OCI-M1 (cell line): ENCODE measurements at places on chromosomes 4 and X.

DNA sequence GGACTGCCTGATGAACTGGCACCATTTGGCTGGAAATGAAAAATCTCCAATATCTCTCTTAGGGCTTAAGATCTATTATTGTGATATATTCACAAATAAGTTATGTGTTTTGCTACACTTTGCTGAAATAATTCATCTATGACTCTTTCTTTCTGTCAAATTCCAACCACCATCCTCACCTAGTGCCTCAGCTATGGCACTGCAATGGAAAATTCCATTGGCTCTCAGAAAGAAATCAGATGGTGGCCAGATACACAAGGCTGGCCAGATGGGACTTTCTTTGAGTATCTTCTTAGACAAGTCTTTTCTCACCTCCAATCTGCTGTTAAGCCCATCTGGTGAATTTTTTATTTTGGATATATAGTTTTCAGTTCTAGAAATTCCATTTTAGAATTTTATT is 28.0 kb downstream of the NAT8L start:
- DNase-seq: peak; percentile 5

GRCh38 chr4:3494462-3494871 is 31.4 kb downstream of the DOK7 start:
- DNase-seq: no peak

DNA sequence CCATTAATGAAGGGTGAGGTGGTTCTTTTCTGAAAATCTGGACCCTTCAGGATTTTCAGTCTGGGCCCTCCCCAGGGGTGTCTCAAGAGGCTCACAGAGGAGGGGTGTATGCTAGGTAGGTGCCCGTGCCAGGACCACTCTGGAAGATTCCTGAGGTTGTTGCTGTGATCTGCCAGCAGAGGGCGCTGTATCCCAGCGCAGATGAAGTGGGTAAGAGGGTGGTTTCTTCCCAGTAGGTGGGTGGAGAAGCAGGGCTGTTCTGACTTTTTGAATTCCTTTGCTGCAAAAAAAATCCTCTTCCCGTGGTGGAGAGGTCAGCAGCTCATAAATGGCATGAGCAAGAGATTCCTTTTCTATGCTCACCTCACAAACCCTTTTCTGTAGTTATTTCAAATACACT is 51.1 kb downstream of the SCML1 start:
- DNase-seq: peak; percentile 43

GRCh38 chrX:25131055-25131454 is 115.3 kb upstream of the ARX start:
- DNase-seq: no peak

- DNase-seq: peak; percentile 9
Observed at GRCh38 chr4:153728660-153729059, 31.2 kb downstream of the RNF175 start.

GRCh38 chr4:69075061-69075792 is 21.0 kb upstream of the UGT2B7 start:
- DNase-seq: no peak

GRCh38 chrX:14359727-14360126 is 169.6 kb upstream of the GLRA2 start:
- DNase-seq: no peak

DNA sequence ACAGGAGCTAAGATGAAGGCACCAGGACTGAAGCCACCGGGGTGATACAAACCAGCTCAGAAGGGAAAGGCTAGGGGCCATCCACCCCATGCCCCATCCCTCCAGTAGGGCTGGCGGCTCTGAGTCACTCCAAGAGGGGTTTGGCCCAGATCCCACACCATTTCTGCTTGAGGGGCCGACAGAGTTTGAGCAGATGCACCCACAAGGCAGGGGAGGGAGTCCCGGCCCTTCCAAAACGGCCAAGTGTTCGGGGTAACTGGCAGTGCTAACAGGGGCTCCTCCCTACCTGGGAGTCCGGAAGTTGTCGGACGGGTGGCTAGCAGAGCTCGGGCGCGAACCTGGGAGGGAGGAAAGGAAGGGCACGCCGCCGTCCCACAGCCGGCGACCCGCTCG is 412 bp downstream of the SLC10A3 start:
- DNase-seq: peak; percentile 41

GRCh38 chrX:150200361-150200760 is 162.8 kb upstream of the MAMLD1 start:
- no peak for DNase-seq

GRCh38 chr4:44736900-44737299 is 10.5 kb upstream of the GNPDA2 start:
- DNase-seq: no peak

DNA sequence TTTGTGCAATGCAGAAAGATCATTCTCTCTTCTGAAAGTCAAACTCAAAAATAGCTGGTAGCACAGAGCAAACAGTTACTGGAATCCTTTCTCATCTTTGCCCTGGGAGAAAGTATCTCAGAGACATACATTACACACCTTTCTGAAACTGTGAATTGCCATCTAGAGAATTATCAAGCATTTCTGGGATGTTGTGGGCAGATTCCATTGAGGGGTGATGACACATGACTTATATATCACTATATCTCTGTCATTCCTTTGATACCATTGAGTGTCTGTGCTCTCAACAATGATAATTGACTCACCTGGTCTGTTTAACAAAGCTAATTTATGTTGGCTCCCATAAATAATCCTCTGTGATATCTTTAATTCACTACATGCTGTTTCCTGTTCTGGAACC is 13.0 kb downstream of the SLIT2 start:
- no peak for DNase-seq

GRCh38 chr4:127055357-127055756 is 577.4 kb upstream of the INTU start:
- no peak for DNase-seq

DNA sequence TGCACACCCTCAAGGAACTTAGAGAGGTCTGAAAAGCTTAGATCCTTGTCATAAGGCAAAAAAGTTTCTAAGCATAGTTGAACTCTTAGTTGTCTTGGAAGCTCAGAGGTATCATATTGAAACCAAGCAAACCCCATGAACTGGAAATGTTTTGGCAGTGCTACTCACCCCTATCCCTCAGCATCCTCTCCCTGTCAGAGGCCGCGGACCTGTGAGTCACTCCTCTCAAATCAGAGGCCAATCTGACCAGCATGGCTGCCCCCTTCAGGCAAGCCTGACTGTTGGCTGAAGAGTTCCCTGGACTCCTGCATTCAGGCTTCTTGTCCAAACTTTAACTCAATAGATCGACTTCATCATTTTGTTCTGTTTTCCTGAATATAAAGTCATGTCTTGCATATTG is 69.4 kb downstream of the KCNIP4 start:
- peak; percentile 51 for DNase-seq

DNA sequence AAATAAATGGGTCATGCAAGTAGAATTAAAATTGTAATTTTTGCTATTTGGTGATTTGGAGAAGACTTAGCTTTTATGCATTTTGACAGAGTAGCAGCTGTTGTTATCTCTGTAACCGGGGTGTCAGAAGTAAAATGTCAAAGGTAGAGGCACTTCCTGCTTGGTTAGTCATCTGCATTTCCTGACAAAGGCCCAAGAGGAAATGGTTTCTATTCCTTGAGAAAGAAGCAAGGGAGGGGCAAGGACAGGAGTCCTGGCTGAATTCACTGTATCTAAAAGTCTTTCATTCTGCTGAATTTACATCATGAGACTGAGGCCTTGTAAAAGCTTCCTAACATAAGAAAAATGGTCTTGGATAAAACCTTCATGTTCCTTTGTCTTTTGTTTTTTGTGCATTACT is 550.9 kb upstream of the BOD1L1 start:
- DNase-seq: no peak

DNA sequence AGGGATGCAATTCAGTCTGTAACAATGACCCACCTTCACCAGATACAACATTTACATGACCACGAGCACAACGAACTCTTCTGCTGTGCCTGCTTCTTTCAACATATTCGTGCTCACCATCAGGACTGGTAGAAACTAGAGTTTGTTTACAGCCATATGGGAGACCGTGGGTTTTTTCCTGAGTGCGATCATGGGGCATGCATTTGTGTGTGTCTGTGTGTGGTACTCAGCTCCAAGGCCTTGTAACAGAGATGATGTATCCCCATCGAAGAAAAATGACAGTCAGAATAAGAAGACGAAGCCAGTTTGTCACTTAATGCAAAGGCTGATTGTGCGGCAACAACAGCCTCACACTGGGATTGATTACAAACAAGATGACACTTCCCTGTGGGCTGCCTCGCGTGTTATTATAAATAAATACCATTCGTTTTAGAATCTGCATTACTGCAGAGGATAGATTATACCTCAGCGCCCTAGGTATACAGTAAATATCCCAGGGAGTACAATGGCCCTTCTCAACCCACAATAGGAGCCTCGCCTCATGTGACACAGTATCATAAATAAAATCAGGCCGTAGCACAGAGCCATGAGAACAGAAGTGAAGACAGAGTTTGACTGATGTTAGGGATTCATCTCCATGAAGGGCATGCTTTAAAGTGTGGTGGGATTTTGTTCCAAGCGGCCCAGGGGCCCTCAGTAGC is 97.3 kb upstream of the NOCT start:
- DNase-seq: no peak

GRCh38 chrX:97756879-97757278 is 873.2 kb downstream of the RPA4 start:
- DNase-seq: no peak

GRCh38 chr4:148295642-148296041 is 146.6 kb downstream of the NR3C2 start:
- DNase-seq: no peak

- no peak for DNase-seq
Observed at GRCh38 chr4:122702939-122703338, 29.6 kb upstream of the BBS12 start.

DNA sequence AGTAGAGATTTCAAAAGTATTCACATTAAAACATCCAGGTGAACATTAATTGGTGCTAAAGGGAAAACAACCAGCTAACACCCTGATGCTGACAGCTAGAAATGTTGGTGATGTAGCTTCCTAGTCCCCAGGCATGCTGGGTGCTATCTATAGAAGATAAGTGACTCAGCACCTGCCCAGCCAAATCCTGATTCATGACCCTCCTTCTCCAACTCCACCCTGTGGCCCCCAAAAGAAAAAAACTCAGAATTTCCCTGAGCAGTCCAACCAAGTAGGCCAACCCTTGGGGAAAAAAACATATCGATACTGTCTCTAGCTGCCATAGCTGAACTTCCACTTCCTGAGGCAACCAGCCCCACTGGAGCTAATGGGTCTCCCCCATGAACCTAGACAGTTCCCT is 197.6 kb upstream of the KLF3 start:
- peak; percentile 60 for DNase-seq

DNA sequence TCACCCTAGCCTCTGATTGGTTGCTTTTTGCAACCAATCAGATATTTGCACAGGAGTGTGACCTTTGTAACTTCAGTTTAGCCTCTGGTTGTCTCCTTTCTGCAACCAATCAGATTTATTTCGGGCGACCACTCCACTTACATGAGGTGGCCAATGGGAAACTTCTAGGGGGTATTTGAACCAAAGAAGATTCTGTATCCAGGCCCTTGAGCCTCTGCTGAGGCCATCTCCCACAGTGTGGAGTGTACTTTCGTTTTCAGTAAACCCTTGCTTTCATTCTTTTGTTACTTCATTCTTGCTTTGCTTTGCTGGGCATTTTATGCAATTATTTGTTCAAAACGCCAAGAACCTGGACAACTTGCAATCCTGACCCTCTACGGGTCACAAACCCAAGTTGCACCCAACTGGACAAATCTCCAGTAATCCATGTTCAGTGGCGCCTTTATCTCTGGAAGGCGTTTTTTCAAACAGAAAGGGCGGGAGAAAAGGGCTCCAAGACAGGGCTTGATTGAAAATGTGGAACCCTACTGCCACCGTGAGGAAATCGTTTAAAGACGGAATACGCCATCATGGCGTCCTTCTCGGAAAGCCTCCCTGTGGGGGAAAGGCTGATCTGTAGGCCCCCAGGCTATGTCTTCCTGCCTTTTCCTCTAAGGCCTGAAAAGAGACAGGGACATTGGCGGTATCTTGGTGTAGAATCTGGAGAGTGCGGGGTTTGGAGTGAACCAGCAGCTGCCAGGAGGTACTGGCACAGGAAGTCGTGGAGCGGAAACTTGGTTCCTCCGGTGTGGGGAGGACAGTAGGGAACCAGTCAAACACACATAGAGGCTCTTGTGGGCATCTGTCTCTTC is 184.6 kb downstream of the OR13H1 start:
- DNase-seq: no peak

DNA sequence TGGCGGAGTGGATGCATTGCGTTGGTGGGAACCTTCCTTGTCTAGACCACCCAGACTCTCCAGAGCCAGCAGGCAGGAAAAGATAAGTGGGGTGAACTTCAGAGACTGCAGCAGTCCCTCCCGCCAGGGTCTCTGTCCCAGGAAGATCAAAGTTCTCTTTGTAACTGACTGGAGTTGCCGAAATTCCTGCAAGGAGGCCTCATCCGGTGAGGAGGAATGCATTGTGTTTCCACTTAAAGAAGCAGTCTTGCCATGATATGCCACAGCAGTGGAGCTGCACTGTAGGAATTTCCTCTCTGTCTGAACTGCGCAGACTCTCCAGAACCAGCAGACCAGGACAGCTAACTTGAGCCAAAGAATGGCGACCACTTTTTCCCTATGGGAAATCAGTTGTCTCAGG is 1190.4 kb downstream of the TECRL start:
- no peak for DNase-seq
